ENCODE measurements at places on chromosomes 3 and 15.

DNA sequence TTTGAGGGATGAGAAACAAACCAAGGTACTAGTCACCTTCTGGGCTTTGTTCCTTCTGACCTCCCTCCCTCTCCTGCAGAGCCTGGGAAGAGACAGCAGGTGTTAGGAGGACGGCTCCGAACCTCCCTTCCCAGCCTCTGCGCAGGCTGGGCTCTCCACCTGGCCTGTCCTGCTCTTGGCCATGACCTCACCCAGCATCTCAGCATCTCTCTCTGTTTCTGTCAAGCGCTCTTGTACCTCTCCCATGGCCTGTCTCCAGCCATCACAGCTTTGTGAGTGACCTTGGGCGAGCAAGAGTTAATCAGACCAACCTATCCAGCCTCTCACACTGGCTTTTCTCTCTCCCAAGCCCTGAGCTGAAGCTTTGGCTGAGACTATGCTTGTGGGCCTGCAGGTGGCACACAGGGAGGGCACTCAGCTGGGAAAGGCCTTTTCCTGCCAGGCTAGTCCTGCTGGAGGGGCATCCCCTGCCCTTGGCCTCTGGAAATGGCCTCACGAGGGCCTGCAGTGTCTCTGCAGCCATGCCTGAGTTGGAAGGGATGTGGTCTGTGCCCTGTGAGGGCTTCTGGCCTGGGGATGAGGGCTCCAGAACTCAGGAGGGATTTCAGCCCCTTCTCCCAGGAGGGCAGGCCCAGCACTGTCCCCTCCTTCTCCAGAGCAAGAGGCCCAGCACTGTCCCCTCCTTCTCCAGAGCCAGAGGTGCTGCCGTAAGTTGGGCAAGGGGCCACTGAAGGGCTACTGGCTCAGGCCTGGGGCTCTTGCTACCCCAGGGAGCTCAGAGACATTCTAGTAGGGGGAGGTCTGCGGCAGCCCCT is 2.1 kb downstream of the CHST13 start:
- DNase-seq: no peak

GRCh38 chr3:10929978-10930665 is 62.4 kb upstream of the SLC6A1 start:
- DNase-seq: no peak

- no peak for DNase-seq
Measured at GRCh38 chr3:18044971-18045880, 302.8 kb upstream of the TBC1D5 start.

DNA sequence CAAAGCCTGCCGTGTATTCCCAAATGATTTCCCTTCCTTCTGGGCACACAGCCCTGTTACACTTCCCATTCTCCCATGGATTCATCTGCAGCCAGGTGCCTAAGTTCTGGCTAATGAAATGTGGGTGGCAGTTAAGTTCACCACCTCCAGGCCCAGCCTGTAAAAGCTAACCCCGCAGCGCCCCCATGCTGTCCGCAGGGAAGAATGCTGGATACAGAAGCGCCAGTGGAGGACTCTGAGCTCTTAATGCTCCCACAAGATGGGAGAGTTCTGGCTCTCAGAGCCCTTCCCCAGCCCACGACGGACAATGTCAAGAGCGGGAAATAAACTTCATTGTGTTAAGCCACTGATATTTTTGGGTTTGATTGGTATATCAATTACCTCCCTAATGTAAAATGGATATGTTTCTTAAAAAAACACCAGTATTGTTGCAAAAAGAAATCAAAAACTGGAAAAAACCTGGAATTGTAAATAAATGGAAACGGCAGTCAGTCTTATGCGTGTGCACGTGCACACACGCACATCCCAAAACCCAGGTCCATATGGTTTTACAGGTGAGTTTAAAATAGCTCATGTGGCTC is 37.7 kb upstream of the FGD5 start:
- peak; percentile 56 for DNase-seq

DNA sequence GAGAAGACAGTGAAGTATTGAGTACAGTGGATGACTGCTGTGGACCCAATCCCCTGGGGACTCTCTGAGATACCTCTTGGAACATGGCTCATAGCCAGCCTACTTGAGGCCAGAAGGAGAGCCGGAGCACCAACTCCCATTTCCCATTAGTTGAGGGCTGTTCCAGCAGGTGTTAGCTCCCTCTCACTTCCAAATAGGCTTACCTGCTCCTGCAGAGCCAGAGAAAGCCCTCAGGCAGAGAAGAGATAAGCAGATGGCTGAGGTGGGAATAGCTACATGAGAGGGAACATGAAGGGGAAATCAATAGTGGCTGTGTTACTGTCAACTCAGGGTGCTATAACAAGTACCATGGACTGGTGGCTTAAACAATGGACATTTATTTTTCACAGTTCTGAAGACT is 4.6 kb upstream of the CCK start:
- no peak for DNase-seq

- no peak for DNase-seq
Measured at GRCh38 chr3:5116538-5116937, 5.6 kb upstream of the ARL8B start.

- DNase-seq: no peak
Measured at GRCh38 chr15:41862515-41863116, 24.0 kb downstream of the PLA2G4B start.

DNA sequence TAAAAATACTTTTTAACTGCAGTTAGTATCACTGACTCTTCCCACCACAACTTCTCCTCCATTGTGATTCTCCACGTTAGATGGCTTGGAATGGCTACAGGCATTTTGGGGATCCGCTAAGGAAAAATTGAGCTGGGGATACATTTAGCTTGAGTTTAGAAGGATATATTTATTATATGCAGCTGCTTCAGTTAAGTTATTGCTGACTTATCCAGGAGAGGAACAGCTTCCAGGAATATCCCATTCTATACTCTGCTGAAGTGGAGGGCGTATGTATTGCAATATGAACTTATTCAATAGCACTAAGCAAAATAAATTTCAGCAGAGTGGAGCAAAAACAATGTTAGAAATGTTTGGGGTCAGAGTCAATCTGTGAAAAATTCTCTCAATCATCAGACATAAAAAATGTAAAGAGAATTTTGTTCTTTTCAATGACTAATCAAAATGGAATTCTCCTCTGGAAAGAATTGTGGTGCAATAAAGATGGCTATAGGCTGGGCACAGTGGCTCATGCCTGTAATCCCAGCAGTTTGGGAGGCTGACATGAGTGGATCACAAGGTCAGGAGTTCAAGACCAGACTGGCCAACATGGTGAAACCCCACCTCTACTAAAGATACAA is 84.7 kb downstream of the NCEH1 start:
- peak; percentile 26 for DNase-seq

Data from kidney capillary endothelial cell (primary cell).